ENCODE measurements at places on chromosomes 13 and 19.

GRCh38 chr13:34750078-34750931 is 191.8 kb upstream of the NBEA start:
- DNase-seq = no peak

DNA sequence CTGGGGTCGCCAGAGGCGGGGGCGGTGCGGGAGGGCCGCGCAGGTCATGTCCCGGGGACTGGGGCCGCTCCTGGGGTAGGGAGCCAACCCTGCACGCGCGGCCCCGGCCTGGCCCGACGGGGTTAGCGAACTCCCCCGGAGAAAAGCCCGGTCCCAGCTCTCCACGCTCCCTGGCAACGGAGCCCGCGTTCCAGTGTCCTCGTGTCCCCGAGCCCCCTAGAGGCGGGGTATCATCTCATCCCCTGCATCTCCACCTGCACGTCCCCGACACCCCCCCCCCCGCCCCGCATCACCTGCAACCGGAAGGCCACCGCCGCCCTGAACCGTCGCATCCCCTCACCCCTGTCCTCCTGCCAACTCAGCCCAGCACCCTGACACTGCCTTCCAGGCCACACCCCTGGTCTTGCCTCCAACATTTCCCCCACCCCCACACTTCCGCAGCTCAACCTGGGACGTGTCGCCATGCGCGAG is 2.7 kb downstream of the WDR88 start:
- no peak for DNase-seq

DNA sequence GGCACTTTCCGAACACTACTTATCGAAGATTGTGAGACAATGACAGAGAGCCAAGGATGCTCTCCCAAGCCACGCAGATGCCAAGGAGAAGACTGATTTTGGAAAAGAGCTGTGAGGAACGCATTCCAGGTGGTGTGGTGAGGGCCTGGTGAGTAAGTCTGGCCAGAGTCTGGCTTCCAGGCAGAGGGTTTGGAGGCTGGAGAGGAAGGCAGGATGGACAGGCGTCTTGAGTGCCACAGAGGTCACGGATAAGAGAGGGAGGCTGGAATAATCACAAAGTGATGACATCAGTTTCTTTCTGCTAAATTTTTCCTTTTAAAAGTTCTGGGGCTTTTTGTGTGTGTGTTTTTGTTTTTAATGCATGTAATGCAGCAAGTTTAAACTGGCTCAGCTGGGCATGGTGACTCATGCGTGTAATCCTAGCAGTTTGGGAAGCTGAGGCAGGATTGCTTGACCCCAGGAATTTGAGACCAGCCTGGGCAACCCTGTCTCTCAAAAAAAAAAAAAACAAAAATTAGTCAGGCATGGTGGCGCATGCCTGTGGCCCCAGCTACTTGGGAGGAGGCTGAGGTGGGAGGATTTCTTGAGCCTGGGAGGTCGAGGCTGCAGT is 235.1 kb downstream of the NALCN start:
- DNase-seq = peak; percentile 2

DNA sequence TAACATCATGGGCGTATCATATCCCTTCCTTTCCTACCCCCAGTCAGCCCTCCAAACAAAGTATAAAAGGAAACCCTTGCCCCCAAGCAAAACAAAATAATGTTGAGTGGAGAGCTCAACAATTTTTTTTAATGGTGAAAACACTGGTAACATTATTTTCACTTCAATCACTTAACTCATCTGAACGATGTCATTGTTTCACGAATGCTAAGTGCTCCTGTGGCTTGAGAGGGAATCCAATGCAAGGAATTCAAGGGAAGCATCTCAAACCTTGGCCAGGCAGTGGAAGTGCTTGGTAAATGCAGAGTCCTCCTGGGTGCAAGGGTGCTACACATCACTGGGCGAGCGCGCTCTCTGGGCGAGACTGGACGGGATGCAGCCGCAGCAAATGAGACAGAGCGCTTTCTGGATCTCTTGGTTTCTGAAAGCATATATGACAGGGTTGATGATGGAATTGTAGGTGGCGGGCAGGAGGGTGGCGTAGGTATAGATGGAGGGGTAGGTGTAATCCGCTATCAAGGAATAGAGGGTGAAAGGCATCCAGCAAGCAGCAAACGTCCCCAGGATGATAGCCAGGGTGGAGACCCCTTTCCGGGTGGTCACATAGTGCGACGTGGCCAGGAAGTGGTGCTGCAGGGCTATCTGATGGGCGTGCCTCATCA is 2.0 kb downstream of the GPR12 start:
- DNase-seq = no peak

DNA sequence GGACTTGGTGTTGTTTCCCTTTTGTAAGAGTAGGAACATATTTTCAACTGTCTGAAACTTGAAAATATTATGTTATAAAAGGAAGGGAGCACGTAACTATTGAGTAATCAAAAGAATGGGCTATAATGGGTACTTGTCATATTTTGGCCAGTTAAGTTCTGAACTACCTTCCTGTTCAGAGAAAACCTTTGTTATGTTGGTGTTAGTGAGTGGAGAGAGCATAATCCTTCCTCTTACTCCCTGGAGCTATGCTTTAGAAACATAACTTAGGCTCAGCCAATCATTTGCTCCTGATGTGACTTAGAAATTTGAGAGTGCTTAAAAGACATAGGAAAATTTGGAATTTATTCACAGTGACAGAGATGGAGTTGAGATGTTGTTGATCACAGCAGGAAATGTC is 482.5 kb upstream of the SPRY2 start:
- no peak for DNase-seq

DNA sequence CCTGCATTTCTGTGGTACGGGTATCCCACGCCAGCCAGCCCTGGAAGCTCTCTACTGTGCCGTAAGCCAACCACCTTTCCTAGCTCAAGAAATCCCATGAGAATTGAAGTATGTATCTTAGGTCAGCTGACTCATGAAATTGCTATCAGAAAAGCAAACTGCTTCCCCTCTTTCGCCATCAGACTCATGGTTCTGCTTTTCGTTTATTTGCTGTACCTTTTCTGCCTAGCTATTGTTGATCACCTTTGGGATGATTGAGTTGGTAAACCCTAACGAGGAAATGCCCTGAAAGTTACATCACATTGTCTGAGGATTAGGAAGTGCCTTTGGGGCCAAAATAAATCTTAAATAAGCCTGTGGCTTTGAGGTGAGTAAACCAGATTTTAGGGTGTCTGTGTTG is at the start of gene ADGRE3:
ADGRE3 (minus strand) TSS at position 81 of the 400 bp plus-strand sequence; CDS start at position 7, 74 bp downstream.
- DNase-seq = peak; percentile 12

DNA sequence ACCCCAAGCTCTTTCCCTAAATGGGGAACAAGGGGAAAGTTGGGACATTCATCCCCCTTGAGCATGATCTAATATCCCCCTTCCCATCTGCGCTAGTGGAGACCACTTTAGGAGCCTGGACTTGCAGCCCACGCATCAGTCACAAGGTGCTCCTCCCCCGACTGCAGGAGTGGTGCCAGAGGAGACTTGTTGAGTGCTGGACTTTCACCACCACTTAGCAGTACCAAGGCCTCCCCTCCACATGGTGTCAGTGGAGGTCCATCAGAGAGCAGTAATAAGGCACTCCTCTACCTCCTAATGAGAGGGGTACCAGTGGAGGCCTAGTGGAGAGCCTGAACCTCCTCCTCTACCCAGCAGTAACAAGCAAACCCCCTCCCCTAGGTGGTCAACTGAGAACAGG is 22.5 kb downstream of the CAB39L start:
- peak; percentile 12 for DNase-seq

DNA sequence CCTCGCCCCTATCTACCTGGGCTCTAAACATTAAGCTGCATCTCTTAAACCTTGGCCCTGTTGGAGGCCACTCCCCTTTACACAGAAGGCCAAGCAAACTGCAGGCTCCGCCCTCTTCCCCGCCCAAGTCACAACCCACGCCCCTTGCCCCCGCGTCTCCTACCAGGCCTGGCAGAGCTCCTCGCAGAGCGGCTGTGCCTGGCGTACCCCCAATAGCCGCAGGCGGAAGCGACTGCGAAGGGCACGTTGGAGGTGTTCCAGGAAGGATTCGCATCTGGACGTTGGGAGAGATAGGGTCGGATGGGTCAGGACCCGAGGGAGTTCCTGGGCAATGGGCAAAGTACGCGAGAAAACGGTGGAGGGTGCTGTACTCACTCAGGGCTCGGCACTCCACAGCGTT is 5.9 kb downstream of the RTBDN start:
- DNase-seq = no peak

DNA sequence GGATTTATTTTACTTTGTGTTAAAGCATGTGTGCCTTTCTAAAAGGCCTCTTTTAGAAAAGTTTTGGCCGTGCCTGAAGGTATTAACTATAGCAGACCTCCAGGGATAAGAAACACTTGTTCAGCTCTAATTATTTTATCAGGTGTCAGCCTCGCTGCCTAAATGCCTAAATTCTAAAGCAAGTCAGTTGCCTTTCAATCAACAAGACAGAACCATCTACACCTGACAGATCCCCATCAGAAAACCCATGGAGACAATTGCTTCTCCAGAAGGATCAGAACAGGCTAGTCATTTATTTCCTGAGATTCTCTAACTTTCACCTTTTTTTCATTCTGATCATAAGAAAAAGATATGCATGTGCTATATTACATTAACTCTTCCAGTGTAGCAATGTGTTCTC is 171.4 kb upstream of the GPC6 start:
- DNase-seq = no peak

DNA sequence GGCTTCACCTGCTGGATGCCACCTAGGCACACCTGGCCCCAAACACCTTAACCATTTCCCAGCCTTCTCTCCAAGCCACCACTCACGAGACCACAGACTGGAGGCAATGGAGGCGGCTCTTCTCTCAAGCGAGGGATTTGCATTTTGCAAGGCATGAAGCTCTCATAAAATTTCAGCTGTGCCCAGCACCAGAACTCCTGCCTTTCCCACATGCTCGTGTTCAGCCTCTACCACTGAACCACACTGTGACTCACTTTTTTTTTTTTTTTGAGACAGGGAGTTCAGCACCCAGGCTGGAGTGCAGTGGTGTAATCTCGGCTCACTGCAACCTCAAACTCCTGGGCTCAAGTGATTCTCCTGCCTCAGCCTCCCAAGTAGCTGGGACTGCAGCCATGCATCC is 10.6 kb downstream of the NANOS3 start:
- DNase-seq = no peak

DNA sequence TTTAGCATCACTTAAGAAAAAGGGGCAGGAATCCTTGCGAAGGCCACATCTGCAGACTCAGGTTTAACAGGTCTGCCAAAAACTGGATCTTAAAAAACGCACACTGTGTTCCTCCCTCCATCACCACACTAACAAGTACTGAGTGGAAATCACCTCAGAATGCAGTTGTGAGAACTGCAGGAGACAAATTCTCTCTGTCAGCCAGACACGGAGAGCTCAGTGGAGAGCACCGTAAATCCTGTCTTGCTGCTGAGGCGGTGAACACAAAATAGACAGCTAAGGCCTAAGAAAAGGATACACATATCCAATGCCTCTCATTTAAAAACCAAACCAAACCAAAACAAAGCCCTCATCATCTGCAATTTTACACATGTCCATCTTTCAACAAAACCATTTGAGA is 1287.6 kb downstream of the EFNB2 start:
- DNase-seq = no peak

- no peak for DNase-seq
Observed at GRCh38 chr13:76732367-76732766, 153.8 kb downstream of the KCTD12 start.

- DNase-seq = no peak
Observed at GRCh38 chr13:99375738-99376080, 68.5 kb upstream of the GPR183 start.

DNA sequence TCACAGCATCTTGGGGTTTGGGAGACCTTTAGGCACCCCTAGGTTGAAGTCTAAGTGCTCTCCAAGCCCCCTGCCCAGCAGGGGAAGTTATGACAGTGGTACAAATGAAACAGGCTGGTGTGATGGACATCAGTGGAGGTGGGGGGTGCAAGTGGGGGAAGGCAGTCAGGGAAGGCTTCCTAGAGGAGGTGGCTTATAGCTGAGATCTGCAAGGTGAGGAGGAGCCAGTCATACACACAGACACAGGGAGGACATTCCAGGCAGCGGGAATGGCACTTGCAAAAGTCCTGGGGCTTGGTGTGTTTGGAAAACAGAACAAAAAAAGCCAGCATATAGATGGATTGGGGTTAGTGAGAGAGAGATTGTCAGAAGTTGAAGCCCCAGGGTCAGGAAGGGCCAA is 11.6 kb downstream of the HSH2D start:
- DNase-seq = no peak

GRCh38 chr19:18477974-18478373 is 40.0 kb upstream of the ISYNA1 start:
- DNase-seq = no peak

- DNase-seq = peak; percentile 8
Observed at GRCh38 chr13:87684850-87685742, 13.9 kb downstream of the SLITRK5 start.

- no peak for DNase-seq
Observed at GRCh38 chr13:108407495-108407894, 138.0 kb downstream of the TNFSF13B start.

DNA sequence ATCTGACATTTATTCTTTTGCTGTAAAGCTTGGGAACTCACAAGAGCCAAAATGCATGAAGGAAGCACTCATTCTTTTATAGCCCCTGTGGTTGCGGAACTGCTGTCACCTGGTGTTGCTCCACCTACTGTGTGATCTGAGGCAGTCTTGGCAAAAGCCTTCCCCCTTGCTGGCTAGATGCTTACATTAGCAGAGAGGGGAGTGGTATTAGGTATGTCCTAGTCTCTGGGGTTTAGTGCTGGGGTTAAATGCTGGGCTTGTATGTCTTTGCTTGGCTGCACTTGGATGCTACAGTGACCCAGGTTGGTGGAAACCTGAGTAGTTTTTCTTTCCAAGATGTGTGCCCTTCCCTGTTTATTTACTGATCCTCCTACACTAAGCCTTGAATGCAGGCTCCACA is 99.3 kb downstream of the WDFY2 start:
- DNase-seq = no peak

DNA sequence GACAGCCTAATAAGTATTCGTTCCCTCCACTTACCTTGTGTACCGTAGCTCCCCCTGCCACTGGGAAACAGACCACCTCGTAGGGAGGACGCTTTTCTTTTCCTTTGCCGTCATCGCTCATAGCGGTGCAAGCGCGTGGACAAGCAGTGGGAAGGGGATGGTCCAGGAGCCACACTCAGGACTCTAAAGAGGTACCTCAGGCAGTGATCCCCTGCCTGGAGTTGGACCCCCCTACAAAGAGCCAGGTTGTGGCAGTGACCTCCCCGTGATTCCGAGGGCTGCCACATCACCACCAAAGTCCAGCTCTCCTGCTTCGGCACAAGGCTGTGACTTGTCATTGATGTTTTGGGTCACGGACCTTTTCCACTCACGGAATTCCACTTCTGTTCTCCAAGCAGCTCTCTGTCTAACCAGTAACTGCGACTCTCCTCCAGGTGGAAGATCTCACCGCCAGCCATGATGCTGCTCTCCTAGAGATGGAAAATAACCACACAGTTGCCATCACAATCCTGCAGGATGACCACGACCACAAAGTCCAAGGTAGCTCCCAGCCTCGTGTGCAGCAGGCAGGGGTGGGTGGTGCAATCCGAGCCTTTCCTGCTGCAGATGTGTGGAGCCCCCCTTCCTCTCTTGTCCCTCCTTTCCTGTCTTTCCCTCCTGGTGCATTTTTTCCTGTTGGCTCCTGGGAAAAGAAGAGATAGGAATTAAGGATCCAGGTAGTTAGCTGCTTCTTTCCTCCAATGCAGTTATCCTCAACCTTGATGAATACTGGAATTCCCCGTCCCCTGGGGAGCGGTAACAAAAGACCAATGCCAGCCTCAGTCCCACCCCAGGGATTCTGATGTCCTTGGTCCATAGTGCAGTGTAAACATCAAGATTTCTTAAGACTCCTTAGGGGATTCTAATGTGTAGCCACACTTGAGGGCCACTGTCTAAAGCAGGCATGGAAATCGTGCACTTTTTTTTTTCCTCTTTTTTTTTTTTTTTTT is 107.7 kb downstream of the SLC7A1 start:
- no peak for DNase-seq
